ENCODE measurements at places on chromosomes 3 and 15.

GRCh38 chr15:79948095-79948695 is 22.8 kb downstream of the BCL2A1 start:
- DNase-seq = peak; percentile 23

DNA sequence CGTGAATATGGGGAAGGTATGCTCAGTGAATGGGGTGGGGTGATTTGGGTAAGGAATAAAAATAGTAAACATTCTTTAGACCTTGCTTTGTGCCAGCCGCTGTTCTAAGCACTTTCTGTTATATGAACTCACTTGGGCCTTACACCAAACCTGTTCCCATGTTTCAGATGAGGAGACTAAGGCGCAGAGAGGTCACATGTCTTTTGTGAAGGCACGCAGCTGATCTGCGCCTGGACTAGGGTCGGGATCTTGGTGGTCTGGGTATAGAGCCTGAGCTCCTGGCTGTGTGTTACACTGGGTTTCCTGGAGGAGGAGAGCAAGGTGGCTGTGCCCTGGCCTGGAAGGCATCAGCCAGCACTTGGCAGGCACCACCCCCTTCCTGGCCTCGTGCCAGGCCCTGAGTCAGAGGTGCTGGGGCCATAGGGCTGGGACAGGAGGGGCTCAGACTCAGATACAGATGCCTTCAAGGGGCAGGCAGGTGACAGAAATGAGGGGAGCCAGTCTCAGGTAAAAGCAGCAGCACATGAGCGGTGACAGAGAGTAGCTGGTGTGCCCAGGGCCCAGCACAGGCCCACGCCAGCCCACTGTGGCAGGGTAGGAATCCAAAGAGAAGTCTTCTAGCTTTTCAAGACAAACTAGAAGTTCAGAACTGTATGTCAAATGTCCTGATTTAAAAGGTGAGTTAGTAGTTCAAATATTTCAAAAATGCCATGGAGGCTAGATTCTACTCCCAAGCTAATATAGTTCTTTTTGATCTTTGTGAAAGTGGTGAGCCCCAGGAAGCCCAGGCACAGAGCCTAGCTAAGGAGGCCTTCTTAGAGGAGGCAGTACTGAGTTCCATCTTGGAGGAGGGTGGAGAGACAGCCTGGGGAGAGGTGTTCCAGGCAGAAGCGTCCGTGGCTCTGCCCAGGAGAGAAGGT is 83.1 kb downstream of the DNAJB8 start:
- peak; percentile 11 for DNase-seq

DNA sequence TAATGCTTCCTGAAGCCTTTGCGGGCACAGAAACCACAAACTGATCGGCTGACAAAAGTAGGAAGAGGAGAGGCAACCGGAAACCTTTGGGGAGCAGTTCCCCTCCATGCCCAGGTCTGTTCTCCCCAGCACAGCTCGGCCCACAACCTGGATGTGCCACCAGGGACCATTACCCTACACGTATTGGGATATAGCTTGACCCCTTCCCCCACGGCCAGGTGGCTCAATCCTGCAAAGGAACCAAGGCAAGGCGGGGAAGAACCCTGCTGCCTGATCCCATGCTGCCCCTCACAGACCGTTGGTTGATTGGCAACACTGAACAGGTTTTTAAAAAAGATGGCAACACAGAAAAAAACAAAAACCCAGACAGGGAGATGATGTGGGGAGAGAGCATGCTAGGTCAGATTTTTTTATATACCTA is 19.7 kb upstream of the TCAIM start:
- DNase-seq = peak; percentile 85

DNA sequence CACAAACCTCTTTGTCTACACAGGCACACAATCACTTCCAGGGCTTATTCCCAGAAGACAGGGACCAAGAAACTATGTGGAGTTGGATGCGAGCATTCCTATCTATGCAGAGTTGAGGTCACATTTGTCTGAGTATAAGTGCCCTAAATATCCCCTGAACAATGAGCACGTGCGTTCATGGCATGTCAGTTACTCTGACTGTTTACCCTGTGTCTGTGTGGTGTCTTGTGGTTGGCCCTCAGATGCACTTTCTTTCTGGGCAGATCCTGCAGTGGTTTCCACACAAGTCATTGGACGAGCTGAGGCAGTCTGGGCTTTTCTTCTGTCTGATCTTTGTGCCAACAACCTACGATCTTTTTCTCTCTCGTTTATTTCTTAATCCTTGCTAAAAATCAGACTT is 134.5 kb downstream of the FBN1 start:
- no peak for DNase-seq

- no peak for DNase-seq
These were observed 55.7 kb upstream of the SMAD6 start for GRCh38 chr15:66646308-66646707.

- peak; percentile 92 for DNase-seq
These were observed 84.8 kb downstream of the PPCDC start for GRCh38 chr15:75107908-75108838.

GRCh38 chr3:58421004-58421403 is 12.6 kb downstream of the PDHB start:
- DNase-seq = no peak

GRCh38 chr15:97745481-97746071 is 214.9 kb upstream of the ARRDC4 start:
- DNase-seq = peak; percentile 64

GRCh38 chr3:9808345-9809037 is 1.6 kb upstream of the TTLL3 start:
- no peak for DNase-seq

- no peak for DNase-seq
These were observed 509.2 kb upstream of the GRM7 start for GRCh38 chr3:6351752-6352151.

DNA sequence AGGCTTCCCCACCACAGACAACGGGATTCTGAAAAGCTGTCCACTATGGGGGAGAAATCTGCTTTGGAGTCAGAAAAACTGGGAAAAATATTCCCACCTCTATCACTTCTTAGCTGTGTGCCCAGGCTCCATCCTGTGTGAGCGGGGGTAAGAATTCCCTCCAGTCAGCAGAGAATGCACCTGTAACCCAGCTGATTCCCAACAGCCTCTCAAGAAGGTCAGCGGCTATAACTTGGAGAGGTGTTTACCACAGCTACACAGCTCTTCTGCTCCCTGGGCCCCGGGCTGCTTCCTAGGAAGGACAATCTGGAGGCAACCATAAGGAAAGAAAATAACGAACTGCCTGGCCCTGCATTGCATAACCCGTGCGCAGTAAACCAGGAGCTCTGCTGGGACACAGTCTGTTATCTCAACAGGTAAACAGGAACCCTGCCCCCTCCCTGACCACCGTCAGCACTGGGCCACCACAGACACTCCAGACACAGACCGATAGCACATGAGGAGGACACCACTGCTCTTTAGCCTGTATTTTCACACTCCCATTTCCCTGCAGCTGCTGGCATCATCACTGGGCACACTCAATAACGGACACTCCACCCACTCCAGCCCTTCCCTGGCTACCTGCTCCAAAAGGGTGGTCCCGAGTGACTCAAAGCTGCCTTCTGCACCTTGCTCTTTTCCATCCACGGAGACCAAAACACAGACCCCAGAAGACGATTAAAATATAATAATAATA is 2.1 kb downstream of the RAB43 start:
- peak; percentile 28 for DNase-seq

DNA sequence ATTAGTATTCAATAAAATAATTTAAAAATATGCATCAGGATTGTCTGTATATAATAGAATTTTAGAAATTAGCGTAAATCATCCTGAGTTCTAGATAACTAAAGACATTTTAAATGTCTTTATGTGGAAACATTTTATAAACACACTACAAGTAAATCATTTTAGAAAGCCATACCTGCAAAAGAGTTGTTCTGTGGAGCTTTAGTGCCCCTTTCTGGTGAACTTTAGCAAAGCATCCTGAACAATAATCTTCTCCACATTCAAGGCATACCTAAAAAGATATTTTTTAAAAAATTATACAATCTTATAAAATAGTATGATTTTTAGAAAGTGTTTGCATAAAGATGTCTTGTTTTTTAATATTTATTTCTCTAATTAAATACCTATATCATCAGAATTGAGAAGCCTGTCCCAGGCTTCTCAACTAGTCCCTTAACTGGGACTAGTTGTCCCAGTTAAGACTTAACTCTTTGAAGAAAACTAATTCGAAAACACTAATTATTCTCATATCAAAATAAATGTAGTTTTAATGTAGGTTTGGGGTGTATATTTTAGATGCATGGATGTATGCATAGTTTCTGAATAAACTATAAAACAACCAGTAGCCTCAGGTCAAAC is 29.7 kb downstream of the ZBBX start:
- peak; percentile 42 for DNase-seq

DNA sequence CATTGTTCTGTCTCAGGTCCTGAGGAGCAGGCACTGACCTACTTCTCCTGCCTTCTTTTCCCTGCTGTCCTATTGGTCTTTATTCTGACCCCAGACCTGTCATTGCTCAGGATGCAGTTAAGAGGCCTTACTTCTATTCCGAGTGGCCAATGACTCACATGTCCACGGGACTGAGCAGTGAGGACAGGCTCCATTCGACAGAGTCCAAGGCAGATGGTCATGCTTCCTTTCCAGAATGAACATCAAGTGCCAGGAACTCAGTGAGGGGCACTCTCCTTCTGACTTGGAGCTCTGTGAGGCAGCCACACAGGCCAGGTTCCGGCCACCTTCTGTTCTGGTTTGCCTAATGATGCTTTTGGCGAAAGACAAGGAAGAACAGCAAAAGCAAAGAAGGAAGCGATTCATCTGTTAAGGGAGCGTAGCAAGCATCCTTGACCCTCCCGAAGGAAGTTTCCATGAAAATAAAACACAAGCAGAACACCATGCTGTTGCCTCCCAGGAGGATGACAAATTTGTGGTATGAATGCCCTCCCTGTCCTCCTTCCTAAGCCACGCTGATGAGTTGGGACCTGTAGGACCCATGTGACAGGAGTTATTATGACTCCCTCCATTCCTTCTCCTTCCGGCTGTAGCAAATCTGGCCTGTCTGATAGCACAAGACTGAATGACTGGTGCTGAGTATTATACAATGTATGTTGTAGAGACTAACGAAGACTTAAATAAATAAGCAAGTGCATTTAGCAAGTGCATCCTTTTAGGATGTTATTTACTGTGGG is 14.4 kb upstream of the TPRG1 start:
- no peak for DNase-seq

DNA sequence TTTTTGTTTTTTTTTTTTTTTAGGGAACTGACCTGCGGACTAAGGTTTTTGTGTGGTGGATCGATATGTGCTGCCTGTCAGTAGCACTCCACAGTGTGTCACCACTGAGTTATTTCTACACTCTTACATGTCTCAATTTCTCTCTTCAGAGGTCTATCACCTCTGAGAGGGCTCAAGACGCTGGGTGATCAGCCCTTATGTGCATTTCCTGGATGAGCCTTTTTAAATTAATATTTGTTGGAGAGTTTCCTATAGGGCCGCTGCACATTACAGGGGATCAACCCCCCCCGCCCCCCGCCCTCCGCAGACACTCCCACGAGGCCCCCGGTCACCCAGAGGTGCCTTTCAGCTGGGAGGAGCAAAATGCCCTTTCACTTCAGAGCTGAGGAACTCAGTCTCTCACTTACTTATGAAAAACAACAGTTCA is 34.5 kb upstream of the AP4E1 start:
- DNase-seq = peak; percentile 66

DNA sequence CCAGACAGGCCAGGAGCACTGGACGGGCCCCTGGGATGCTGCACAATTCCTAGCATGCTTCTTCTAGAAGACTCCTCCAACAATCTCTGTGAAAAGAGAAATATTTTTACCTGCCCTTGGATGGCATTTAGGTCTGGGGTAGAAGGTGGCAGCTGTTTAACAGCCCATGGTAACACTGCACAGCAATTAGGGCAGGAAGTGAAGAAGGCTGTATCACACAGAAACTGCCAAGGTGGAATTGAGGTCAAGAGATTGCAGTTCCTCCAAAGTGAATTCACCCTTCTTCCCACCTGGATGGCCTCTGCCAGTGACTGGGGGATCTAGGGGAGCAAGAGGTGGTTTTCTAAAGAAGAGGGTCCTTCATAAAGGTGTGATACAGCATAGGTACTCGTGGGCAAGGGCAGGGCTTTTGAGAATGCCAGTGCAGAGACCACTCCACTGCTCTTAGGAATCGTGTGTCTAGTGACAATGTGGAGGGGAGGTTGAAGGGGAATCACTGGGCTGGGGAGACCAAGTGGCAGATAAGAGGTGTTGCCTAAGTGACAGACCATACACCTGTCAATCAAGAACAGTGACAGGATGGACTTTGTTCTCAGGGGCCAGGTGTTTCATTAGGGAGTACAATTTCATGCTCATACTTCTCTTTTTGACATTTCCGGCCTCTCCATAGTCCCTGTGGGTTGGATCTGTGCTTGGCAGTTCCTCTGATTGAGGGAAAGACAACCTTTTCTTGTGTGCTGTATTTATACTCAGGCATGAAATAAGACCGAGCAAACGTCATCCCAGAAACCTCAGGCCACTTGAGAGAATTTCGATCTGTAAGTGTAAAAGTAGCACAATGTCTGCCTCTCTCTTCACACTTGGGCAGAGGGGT is 83.5 kb upstream of the BCL6 start:
- peak; percentile 81 for DNase-seq

- DNase-seq = peak; percentile 62
These were observed 1.1 kb downstream of the HDGFL3 start for GRCh38 chr15:83206526-83207008.

- no peak for DNase-seq
These were observed 915.2 kb downstream of the FHIT start for GRCh38 chr3:60336061-60336460.

DNA sequence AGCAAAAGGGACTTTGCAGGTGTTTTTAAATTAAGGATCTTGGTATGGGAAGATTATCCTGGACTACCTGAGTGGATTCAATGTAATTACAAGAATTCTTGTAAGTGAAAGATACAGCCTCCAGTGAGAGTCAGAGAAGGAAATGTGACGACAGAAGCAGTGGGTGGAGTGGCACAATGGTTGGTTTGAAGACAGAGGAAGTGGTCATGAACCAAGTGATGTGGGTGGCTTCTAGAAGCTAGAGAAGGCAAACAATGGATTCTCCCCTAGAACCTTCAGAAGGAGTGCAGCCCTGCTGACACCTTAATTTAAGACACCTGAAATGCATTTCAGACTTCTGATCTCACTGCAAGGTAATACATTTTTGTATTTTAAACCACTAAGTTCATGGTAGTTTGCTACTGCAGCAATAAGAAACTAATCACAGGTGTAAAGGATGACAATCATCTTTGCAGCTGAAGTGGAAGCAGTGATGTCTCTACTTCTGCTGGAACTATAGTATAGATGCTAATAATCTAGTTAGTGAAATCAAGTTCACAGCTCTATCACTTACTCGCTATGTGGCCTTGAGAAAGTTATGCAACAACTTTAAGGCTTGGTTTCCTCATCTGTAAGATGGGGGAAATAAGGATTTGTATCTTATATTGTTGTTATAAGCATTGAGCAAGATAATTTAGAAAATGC is 403.4 kb upstream of the SUCLG2 start:
- no peak for DNase-seq

- peak; percentile 19 for DNase-seq
These were observed 31.6 kb downstream of the SCAP start for GRCh38 chr3:47444103-47444502.

GRCh38 chr3:37856381-37856780 is 5.3 kb upstream of the CTDSPL start:
- DNase-seq = no peak

- no peak for DNase-seq
These were observed 72.3 kb downstream of the SLCO3A1 start for GRCh38 chr15:91925794-91926193.

GRCh38 chr15:84988909-84989644 is 7.4 kb downstream of the PDE8A start:
- DNase-seq = peak; percentile 48

All from KBM-7 (cell line).